ENCODE measurements at places on chromosomes 16 and 17.

DNA sequence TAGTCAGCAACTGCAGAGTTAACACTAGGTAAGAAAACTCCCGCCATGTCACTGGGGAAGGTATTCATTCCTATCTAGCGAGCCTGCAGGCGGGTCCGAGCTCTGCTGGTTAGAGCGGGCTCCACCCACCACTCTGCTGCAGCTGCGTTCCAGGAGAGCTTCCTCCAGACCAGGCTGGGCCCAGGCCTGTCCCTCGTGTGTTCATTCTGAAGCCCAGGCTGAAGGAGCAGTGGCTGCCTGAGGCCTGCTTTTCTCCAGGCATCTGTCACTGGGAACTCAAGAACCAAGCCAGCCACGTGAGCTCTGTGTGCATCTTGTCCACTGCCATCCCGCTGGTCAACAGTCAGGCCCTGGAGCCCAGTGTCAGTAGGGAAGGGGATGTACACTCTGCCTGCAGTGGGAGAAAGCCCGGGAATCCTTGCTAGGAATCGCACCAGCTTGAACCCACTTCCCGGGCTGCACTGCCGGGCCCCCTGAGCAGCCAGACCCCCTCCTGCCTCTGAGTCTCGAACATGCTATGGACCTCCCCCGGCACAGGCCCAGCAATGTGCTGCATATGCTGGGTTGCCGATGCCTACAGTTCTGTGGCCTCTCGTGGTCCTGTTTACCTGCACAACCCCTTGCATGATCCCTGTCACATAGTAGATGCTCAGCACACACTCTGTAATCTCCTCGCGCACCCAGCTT is 51.0 kb upstream of the ENPP7 start:
- no peak for DNase-seq

GRCh38 chr17:30555942-30556341 is 78.7 kb downstream of the GOSR1 start:
- no peak for DNase-seq

- no peak for DNase-seq
These were observed 9.7 kb downstream of the USB1 start for GRCh38 chr16:58010886-58011285.

- no peak for DNase-seq
These were observed 4.7 kb upstream of the AANAT start for GRCh38 chr17:76462556-76463290.

- DNase-seq, result peak; percentile 27
These were observed 23.0 kb downstream of the SLC35G3 start for GRCh38 chr17:35170968-35171771.

- no peak for DNase-seq
These were observed 139.6 kb downstream of the SKAP1 start for GRCh38 chr17:48290378-48290777.

DNA sequence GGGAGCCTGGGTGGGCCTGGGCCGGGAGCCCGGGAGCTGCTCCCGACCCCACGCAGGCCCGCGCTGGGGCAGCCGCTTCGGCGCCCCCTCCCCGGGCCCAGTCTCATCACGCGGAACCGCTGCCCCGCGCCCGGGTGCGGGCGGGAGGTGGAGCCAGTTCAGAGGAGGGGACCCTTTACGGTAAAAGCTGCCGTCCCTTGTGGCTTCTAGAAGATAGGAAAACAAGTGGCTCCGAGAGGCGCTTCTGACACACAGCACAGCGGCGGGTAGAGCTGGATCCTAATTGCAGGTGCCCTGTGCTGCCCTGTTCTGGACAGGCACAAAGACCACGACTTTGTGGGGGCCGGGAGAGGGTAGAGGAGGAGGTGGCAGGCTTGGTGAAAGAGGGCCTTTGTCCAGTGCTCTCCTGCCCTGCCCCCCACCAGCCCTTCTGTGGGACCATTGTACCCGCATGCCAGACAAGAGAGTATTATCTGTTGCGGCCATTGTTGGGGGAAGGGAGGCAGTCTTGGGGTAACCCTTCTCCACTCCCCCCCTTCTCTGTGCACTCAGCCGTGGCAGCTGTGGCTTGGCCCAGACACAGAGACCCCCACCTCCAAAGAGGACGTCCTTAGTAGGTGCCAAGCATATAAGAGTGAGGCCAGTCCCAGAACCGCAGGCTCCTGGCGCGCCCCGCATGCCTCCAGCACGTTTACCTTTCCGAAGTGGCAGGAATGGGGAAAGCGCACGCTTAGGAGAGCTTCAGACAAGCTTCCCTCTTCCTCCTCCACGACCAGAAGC is 736 bp downstream of the CNP start:
- peak; percentile 23 for DNase-seq

GRCh38 chr17:76538281-76538931 is 897 bp upstream of the CYGB start:
- no peak for DNase-seq

DNA sequence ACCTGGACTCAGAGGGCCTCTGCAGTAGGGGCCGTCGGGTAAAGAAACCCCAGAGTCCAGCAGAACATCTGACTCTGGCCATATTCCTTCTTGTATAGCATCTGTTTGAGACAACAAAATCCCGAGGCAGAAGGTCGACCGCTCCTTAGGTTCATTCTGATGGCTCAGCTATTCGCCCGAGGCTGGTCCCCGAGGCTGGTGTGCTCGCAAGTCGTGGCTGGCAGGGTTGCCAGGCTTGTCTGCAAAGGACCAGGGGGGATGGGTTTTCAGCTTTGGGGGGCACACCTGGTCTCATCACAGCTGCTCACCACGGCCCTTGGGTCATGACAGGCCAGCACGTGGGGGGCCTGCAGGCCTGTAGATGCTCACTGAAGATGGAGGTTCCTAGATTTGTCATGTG is 119.1 kb downstream of the BANP start:
- no peak for DNase-seq

- no peak for DNase-seq
These were observed 95.2 kb downstream of the EMP2 start for GRCh38 chr16:10485159-10485558.

DNA sequence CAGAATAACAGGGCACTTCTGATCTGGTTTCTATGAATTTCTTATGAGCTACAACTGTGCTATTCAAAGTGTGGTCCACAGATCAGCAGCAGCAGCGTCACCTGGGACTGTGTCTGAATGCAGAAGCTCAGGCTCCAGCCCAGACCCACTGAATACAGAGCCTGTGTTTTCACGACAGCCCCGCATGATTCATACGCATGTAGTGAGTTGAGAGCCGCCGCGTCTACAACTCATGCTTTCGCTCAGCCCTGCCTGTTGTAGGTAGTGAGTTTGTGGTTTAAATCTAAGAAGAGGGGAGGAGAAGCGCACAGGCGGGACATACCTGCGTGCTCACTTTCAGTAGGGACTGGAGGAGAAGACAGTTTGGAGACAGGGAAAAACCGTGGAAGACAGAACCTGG is 28.5 kb upstream of the ELAC2 start:
- DNase-seq, result no peak

DNA sequence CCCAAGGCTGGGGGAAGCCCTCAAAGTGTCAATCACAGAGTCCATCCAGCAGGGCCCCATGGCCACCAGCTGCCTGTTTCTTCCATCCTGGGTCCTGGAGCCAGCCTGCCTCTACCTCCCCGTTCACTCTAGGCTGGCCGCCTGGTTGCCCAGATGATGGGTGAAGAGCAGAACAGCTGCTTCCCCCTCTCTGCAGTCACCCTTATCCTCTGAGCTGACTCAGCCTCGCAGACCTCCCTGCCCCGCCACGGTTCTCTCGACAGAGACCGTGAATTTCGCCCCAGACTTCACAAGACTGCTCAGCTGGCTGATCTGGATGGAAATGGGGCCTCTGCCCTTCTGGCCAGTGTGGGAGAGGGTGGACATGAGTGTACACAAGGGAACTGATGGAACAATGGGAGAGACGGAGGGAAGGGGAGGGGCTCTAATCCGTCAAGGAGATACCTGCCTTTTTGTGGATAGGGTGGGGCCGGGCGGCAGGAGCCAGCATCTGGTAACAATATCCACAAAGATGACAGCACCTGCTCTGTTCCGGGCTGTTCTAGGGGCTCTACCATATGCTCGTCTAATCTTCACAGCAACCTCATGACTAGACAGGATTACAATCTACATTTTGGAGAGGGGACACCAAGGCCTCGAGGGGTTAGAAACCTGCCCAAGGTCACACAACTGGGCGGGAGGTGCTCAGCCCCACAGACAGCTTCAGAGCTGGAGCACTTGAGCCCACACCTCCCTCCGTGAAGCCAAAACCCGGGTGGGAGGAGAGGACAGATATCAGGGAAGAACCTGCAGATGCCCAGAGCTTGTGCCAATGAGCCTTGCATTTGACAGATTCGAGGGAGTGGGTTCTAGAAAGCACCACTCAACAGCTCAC is 136.0 kb downstream of the SDK2 start:
- DNase-seq, result no peak

GRCh38 chr16:23848958-23849357 is 13.2 kb downstream of the PRKCB start:
- no peak for DNase-seq

DNA sequence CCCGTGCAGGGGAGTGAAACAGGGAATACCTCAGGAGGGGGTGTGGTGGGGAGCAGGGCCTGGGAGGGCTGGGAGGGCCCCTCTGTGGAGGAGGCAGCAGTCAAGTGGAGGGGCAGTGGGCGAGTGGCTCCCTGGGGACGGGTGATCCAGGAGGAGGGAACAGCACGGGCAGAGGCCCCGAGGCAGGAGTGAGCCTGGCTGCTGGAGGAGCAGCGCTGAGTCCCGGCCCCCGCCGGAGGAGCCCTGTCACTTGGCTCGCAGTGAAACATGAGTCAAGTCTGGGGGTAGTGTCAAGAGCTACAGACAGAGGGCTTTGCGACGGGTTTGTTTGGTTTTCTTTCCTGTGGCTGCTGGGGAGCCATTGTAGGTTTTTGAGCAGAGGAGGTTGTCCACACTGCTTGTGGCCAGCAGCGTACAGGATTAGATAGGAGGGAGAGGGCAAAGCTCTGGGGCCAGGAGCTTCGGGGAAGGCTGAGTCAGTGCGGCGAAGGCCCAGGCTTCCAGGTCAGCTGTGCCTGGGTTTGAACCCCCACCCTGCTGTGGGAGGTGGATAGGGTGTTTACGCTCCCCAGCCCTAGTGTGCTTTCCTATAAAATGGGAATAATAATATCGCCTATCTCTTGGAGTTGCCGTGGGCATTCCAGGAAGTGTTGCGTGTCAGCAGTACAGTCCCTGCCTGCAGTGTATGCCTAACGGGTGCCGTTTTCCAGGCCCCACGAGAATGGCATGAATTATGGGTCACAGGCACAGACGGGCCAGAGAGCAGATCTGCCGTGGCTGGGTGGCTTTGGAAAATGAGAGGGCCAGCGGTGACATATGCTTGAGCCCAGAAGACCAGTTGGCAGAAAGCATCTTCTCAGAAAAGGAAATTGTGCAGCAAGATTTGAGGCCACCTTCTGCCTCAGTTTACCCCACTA is 115.9 kb upstream of the CIBAR2 start:
- no peak for DNase-seq

GRCh38 chr17:11682646-11683045 is 84.4 kb downstream of the DNAH9 start:
- DNase-seq, result no peak

DNA sequence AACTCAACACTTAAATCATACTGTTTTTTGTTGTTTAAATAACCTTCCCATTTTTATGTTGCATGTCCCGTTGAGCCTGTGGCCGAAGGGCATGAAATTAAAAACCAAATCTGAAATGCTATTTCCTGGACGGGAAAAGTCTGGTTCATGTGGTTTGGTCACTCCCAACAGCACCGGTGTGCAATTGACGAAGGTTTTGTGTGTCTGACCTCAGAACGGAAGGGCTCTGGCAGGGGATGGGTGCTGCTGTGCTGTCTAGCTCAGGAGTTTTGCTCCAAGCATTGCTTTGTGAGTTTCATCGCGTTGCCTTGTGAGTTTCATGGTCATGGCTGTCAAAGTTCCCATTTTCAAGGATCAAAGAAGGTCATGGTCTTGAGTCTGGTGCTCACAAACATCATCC is 363.3 kb downstream of the XYLT1 start:
- DNase-seq, result no peak

DNA sequence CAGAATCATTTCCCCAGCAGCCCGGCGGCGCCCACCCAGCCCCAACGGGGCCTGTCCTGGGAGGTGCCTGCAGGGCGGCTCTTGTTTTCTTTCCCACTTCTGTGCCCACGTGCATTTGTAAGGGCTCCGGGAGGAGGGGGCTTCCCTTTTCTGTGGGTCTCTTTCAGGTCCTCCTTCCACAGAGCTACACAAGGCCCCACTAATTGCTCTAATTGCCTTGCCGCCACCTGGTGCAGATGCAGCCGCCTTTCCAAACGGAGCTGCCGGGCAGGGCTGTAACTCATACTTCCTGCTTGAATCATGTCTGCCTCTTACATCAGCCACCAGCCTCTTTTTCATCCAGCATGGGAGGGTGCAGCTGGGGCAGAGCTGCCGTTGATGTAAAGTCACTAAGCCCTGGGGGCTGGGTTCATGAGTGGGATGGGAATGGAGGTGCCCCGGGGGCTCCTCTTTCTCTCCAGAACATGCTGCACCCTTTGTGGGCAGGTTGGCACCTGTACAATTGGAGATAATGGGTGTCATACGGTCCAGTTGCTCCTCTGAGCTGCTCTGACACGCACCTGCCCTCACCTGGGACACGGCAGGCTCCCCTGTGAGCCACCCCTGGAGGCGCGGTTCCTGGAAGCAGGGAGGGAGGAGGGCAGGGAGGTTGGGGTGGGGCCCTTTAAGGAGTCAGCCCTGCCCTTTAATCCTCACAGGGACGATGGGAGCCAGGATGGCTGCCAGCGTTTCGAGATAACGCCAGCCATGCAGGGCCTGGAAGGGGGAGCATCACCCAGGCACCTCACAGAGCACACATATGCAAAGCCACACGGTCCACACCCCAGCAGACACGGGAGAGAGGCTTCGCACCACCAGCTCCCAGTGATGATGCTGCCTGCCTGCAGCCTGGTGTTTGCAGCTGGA is 41.1 kb upstream of the KLHDC4 start:
- peak; percentile 71 for DNase-seq

DNA sequence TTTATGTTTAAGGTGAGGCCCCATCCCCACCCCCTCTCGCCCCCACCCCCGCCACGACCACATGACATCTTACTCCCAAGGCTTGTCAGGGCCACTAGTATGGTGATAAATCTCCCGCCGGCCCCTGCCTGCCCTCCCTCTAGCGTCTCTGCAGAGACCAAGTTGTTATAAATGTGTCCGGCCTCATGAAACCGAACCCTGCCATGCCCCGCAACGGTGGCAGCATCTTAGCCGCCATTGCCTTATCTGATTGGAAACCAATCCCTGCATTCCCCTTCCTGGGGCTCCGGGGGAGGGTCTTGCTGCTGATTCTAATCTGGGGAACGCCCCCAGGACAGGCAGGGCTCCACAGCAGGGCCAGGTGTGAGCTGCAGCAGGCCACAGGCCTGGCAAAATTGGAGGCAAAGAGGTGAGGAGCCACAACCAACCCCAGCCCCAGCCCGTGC is 352.4 kb downstream of the C16orf95 start:
- DNase-seq, result no peak

All from inflammatory macrophage treated with lipopolysaccharide for 4 hours (primary cell).